ENCODE measurements at places on chromosomes 3 and 15. TPM values are rescaled to one million over a fixed set of nuclear protein-coding genes. Genes with fewer than 3 reads are reported as not detected.

The TM4SF4 gene
- 0.15 TPM for total RNA-seq

The SLC24A5 gene
- total RNA-seq = not detected

The LRRC58 gene
- total RNA-seq = 25.3 TPM

The IL17RB gene
- under 0.01 TPM for total RNA-seq

The PXK gene
- total RNA-seq = 54.4 TPM

The TGM5 gene
- not detected for total RNA-seq

The DTX3L gene
- 27.5 TPM for total RNA-seq

The LAMB2 gene
- total RNA-seq = 1,305 TPM

The GOLGA6B gene
- not detected for total RNA-seq

The ABI3BP gene
- 21.2 TPM for total RNA-seq

The NAALADL2 gene
- total RNA-seq = 19.7 TPM

The AHSG gene
- total RNA-seq = not detected

The SLC2A2 gene
- not detected for total RNA-seq

The EIF3J gene
- 33.7 TPM for total RNA-seq

The GOLGA8H gene
- 0.44 TPM for total RNA-seq

The RASL12 gene
- 108 TPM for total RNA-seq

The CFAP100 gene
- not detected for total RNA-seq

The AMIGO3 gene
- 0.29 TPM for total RNA-seq

The ZNF502 gene
- total RNA-seq = 6.0 TPM

The COL6A5 gene
- total RNA-seq = not detected

The MYZAP gene
- total RNA-seq = not detected

The CPNE9 gene
- not detected for total RNA-seq

The MFSD1 gene
- total RNA-seq = 195 TPM

Measured in smooth muscle cell of trachea (primary cell).